ENCODE measurements at places on chromosomes 12 and 14. TPM values are rescaled to one million over a fixed set of nuclear protein-coding genes. Genes with fewer than 3 reads are reported as not detected.

Gene CYP27B1
- 10.4 TPM for total RNA-seq

Gene BICDL1
- 9.4 TPM for total RNA-seq

Gene PTGES3
- 84.1 TPM for total RNA-seq

Gene IL31
- total RNA-seq, result not detected

Gene SUOX
- 15.9 TPM for total RNA-seq

Gene CTSG
- not detected for total RNA-seq

Gene APEX1
- total RNA-seq, result 168 TPM

Gene SLC35F4
- not detected for total RNA-seq

Gene MANSC4
- total RNA-seq, result not detected

Gene SOCS4
- 9.6 TPM for total RNA-seq

Gene TAS2R9
- not detected for total RNA-seq

Gene COX8C
- not detected for total RNA-seq

Gene OR10P1
- total RNA-seq, result not detected

Gene CLEC2A
- not detected for total RNA-seq

Gene RSRC2
- total RNA-seq, result 36.7 TPM

Gene GPD1
- total RNA-seq, result 0.14 TPM

Gene AKAP5
- total RNA-seq, result 0.05 TPM

Gene PTPRO
- 0.21 TPM for total RNA-seq

Gene KCNC2
- total RNA-seq, result not detected

Gene KRT3
- not detected for total RNA-seq

Gene NRIP2
- not detected for total RNA-seq

Gene PARP2
- 12.9 TPM for total RNA-seq
